ENCODE measurements at places on chromosomes 11 and 22.

DNA sequence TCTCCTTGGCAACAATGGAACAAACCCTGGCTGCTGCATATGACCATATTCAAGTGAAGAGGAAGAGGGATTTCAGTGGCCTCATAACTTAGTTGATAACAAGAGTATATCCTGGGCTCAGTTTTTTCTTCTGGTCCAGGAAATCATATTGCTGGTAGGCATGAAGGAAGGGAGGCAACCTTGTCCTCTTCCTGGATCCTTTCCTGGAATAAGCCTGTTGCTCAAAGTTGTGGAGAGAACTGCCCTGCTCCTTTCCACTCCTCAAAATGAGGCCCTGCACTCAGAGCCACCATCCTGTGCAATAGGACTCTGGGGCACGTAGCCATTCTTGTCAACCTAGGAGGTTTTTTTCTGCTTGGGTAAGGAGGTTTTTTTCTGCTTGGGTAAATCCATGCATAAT lies 128.7 kb upstream of the PITPNB start:
- DNase-seq, result no peak

DNA sequence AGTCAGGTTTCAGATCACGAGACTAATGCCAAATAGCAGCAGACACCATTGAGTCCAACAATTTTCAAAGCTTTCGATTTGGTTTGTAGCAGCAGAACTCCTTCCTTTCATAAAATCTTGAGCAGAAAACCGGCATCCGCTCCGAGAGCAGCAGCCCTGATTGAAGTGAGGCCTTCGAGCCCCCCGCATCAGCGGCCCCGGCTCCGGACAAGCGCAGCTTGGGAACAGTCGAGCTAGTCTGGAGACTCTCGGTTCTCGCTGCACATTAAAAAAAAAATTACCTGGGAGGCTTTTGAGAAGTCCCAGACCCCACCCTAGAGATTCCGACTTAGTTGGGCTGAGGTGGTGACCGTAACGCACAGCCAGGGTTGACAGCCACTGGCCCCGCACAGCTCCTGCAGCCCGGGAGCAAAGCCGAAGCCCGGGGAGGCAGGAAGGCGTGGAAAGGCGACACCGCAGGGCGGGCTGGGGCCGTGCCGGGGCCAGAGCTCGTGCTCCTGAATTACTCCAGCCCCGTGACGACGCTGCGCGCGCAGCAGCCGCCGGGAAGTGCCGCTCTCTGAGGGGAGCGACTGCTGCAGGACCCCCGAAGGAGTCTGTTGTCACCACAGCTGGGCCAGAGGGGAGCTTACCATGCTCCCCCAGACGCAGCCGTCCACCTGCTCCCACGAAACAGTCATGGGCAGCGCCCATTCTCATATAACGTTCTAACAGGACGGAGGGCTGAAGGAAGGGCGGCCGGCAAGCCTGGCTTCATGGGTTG lies 57.8 kb downstream of the SPATA19 start:
- DNase-seq, result no peak

GRCh38 chr11:109043315-109043714 lies 378.4 kb downstream of the DDX10 start:
- no peak for DNase-seq

DNA sequence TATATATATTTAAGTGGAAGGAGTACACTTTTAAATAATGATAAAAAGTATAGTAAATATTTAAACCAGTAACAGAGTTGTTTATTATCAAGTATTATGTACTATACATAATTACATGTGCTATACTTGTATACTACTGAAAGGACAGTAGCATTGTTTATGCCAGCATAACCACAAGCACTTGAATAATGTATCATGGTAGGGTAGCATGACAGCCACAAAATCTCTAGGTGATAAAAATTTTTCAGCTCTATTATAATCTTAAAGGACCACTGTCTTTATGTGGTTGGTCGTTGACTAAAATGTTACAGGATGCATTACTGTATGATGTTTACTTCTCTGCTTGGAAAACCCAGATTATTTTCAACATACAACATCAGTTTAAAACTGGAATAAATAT lies 349.2 kb downstream of the CASP12 start:
- no peak for DNase-seq

- DNase-seq, result no peak
These were observed 221.3 kb downstream of the FAM76B start for GRCh38 chr11:95568281-95568680.

DNA sequence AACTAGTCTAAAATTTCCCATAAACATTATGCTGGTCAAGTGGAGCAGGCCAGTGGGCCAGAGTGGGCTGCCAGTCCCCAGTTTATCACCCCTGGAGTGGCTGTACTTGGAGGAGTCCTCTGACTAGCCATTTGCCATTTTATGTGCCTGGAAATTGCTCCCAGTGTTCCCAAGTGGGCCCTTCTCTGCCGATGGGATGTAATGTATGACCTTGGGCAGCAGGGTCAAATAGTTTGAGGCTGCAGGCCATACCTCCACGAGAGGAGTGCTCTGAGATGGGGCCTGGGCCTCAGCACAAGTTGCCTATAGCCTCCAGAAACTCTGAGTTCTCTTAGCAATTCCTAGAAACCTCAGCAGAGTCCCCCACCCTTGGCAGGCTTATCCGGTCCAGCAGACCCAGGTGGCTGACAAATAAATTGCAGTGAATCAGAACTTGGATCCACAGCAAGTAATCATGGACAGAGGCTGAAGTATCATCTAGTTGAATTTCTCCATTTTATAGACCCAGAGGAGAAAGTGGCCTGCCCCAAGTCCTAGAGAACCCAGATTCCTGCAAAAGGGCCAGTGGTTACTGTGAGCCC lies 17.8 kb upstream of the PATZ1 start:
- no peak for DNase-seq

DNA sequence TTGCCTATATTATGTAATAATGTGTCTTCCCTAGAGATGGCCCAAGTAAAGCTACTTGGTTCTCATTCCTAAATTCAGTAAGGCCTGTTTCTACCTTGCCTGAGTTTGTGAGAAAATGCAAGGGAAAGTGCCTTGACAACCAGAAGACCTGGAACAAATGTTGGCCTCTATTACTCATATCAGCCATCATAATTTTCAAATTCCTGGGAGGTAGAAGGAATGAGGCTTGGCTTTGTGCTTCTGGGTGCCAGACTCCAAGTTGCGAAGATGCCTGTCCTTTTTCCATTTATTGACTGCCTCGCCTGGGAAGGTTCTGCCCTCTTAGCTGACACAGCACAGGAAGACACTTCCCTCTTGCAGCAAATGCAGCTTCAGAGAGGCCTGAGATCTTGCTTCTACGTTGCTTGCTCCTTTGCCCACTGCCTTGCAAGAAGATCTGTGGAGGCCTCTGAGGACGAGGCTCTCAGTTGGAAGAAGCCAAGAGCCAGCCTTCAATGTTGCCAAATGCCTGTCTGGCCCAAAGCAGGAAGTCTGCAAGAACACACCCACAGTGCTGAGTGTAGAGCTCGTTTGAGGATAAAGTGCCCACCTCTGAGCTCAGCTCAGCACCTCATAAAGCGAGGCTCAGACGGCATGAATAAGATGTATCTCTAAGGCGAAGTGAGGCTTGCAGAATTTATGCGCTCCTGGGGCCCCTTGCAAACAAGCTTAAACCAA lies 120.1 kb downstream of the GALNT18 start:
- no peak for DNase-seq

DNA sequence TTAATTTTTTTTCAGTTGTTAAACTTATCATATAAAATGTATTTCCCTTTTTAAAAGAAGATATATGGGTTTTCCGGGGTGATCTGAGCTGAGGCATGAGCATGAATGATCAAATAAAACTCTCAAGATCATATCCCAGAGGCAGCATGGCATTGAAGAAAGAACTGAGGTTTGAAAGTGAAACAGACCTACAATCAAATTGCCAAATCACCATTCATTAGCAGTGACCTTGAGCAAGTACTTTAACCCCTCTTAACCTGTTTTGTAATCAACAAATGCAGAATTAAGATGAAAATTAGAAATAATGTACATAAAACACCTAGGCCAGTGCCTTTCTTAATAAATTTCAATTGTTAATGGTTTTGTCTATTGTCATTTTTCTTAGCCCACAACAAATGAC lies 116.0 kb downstream of the RBFOX2 start:
- no peak for DNase-seq

DNA sequence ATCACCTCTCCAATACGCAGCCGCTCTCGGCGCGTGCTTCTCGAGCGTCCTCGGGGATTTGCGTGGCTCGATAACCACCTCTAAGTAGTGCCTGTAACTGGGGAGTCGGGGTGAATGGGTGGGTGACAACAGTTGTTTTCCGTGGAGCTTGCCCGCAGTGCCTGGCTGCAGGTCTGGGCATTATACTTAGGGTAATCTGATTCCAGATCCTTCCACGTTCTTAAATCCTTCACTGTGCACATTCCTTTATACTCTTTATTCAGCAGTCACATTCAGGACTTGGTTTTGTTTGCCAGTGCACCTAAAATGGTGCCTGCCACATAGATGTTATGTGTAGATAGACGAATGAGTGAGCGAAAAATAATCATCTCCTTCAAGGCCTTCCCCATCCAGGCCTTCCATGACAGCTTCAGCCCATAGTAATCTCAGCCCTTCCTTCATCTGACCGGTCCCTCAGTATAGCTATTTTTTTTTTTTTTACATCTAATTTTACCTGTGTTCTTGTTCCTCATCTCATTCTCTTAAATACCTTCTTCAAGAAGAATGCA lies 602 bp downstream of the NAT10 start:
- DNase-seq, result peak; percentile 12

DNA sequence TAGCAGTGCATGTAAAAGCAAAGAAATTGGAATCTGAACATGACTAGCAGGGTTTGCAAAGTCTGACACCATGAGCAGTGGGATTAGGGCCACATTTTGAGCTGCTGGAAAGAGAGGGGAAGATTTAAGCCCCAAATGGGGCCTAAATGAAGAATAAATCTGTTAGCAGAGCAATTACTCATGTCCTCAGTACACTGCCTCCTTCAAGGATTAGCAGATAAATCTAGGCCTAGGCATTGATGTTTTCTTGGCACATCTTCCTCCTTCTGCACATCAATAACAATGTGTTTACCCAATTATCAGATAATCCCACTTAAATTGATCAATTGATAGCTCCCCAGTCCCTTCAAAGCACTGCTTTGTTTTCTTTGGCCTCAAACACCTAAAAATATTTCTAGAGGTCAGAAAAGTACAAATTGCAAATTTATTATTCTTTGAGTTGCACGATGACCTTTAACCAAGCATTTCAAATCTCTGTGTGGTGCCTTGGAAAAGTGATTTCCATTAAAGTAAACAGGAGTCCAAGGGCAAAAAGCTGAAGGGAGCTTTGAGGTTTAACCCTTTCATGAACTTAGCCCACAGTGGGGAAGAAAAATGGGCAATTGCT lies 514.7 kb upstream of the CHORDC1 start:
- no peak for DNase-seq

DNA sequence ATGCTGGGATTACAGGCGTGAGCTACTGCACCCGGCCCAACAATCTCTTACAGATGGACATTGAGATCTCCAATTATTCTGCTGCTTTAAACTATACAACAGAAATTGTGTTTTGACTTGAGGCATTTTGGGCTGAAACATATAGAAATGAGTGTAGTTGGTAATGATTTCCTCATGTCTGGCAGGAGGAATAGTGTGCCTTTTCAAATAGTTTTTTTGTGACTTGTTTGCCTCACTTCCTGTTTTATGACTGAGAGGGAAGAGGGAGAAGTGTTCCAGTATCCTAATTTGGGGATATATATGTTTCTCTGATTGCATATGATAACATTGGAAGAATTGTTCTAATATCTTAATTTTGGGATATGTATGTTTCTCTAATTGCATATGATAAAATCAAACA lies 40.2 kb downstream of the EP300 start:
- no peak for DNase-seq

- no peak for DNase-seq
These were observed 1395.9 kb downstream of the FAM181B start for GRCh38 chr11:81337756-81338155.

GRCh38 chr11:36092314-36093030 lies 148.6 kb downstream of the LDLRAD3 start:
- DNase-seq, result no peak

- no peak for DNase-seq
These were observed 632.0 kb downstream of the BRD1 start for GRCh38 chr22:49195636-49196035.

- no peak for DNase-seq
These were observed 242.7 kb upstream of the NCAM1 start for GRCh38 chr11:112718483-112718882.

- no peak for DNase-seq
These were observed 29.7 kb downstream of the KIAA0930 start for GRCh38 chr22:45210991-45211390.

GRCh38 chr22:29628996-29629902 lies 25.8 kb downstream of the NF2 start:
- DNase-seq, result no peak

DNA sequence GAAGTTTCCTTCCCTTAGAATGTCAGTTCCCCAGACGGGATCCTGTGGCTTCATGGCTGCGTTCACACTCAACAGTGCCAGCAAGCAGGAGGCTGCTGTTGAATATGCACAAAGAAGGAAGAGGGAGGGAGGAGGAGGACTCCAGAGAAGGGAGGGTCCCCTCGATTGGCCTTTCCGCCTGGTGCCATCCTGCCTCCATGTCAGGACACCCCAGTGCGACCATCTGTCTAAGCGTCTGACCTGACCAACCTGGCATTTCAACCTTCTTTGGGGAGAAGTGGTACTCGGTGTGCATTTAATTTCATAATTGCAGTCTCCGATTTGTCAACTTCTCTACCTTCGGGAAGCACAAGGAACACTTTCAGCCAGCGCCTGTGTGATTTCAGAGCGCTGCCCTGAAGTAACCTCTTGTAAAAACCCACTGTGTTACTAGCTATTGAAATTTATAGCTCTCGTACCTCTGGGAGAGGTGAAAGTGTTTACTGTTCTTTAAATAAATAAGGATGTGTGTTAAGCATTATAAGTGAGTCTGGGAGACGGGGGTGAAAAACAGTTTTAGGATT lies 1491.9 kb downstream of the TBC1D22A start:
- no peak for DNase-seq

DNA sequence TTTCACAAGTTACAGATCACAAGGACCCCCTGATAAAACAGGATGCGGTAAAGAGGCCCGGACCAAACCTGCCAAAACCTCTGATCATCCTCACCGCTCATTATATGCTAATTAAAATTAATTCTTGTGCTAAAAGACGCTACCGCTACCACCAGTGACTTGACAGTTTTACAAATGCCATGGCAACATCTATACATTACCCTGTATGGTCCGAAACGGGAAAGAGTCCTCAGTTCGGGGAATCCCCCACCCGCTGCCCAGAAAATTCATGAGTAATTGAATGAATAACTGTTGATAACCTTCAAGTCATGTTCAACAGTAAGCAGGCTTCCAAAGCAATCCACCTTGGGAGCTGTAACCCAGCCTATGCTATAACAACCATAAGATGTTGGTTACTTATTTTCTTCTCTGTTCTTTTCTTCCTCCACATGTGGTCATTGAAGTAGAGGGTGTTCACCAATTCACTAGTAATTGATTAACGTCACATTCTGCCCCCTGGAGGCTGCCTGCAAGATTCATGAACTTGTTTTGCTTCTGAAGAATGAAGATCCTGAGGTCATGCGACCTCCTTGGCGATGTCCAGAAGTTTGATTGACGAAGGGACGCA lies 20.6 kb downstream of the APOBEC3H start:
- DNase-seq, result peak; percentile 20

GRCh38 chr22:49975543-49976389 lies 15.2 kb downstream of the PIM3 start:
- DNase-seq, result no peak

GRCh38 chr11:121471167-121471566 lies 18.4 kb upstream of the SORL1-AS1 start:
- no peak for DNase-seq

All from brain microvascular endothelial cell (primary cell).